Breast epithelium (tissue), 4 donors: ENCODE measurements at places on chromosomes 7 and 10. TPM values are rescaled to one million over a fixed set of nuclear protein-coding genes. Genes with fewer than 3 reads are reported as not detected.

- no peak for DNase-seq
Observed at GRCh38 chr7:135653340-135654080, 8.8 kb upstream of the STMP1 start.

GRCh38 chr10:122514045-122514840, 46.3 kb upstream of the DMBT1 start:
- DNase-seq = no peak

- DNase-seq = no peak
Observed at GRCh38 chr7:116258734-116259133, 48.4 kb downstream of the TES start.

DNA sequence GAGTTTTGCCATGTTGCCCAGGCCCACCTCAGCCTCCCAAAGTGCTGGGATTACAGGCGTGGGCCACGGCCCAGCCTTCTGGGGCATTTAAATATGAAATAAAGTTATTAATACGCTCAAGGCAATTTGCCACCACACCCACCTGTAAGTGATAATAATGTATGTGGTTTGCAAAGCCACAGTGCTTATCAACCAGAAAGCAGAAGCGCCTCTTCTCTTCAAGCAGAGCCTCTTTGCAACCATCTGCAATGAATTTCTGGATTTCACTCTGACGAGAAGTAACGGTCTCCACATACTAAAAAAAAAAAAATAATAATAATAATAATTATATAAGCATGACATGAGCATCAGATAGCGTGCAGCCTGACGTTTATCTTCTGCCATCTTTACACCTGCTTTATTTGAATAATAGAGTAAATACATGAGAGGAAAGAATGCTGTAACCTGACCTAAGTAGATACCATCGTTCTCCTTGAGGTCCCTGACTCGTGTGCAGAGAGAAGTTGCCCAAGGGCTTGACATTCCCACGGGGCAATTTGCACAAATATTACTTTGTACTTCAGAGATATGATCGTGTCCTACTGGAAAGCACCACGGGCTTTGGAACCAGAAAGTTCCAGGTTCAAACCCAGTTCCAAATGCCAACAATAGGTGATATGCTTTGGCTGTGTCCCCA, 34.0 kb downstream of the BRI3 start:
- DNase-seq = no peak

DNA sequence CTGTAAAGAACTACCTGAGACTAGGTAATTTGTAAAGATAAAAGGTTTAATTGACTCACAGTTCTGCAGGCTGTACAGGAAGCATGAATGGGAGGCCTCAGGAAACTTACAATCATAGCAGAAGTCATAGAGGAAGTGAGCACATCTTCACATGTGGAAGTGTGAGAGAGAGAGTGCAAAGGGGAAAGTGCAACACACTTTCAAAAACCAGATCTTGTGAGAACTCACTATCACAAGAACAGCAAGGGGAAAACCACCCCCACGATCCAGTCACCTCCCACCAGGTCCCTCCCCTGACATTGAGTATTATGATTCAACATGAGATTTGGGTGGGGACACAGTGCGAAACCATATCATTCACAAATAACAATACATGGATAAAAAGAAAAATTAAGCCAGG, 24.5 kb downstream of the AVL9 start:
- no peak for DNase-seq

DNA sequence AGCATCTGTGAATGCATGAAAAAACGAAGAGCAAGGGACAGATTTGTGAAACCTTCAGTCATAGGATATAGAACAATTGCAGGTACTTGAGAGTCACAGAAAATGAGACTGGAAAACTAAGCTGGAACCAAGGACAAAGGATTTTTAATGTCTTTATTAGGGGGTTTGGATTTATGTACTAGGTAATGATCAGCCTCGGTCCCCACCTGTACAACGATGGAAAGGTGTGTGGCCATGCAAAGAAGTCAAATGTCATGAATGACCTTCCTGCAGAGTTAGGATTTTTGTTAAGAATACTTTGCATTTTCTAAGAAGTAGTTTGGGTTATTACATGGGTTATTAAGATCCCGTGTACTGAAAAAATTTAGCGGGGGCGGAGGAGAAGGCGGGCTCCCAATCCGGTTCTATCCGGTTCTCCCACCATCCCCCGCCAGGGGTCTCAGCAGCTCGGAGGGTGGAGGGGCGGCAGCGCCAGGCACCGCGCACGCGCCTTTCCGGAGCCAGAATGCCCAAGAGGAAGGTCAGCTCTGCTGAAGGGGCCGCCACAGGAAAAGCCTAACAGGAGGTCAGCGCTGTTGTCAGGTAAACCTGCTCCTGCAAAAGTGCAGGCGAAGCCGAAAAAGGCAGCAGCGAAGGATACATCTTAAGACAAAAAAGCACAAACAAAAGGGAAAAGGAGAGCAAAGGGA, 327.5 kb upstream of the PLXDC2 start:
- DNase-seq = no peak

- DNase-seq = no peak
Observed at GRCh38 chr7:157388301-157388700, 51.5 kb downstream of the DNAJB6 start.

DNA sequence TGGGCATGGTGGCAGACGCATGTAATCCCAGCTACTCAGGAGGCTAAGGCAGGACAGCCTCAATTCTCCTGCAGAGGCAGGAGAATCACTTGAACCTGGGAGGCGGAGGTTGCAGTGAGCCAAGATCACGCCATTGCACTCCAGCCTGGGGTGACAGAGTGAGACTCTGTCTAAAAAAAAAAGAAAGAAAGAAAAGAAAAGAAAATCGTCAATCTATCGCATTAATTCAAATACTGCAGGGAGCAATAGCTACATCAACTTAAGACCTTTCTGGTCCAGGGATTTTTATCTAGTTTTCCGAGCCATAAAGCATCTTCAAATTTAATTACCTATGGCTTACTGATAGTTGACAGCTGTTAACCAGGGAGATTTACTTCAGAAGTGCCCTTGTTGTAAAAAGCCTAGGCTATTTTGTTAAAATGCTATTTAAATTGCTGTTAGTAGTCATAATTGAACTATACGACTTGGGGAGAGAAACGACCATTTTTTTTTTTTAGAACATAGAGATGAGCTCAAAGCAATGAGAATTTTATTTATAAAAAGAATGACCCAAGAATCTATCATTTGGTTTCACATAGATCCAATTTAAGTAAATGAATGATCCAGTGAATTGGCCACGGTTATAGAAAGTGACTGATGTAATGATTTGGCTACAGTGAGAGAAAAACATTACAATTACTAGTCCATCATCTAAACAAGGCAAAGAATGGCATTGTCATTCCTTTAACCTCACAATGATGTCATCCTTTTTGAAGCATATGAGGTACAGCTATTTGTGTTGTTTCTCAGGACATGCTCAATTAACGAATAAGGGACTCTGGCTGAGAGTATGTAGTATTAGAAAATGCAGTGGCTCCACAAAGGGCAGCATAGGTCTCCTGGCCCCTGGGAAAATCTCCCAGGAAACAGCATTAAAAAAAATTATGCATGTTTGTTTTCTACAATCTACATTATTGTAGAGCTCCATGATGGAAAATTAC, 85.3 kb downstream of the SEMA3C start:
- no peak for DNase-seq

GRCh38 chr10:112429147-112429546, 17.6 kb downstream of the ZDHHC6 start:
- DNase-seq = no peak

- DNase-seq = no peak
Observed at GRCh38 chr7:55962014-55962413, 2.4 kb upstream of the NIPSNAP2 start.

GRCh38 chr10:49559476-49559875, 20.6 kb upstream of the ERCC6 start:
- DNase-seq = no peak

- DNase-seq = no peak
Observed at GRCh38 chr7:20577441-20578071, 37.9 kb upstream of the ABCB5 start.

Gene ASB10
- not detected for total RNA-seq

Gene THSD7A
- total RNA-seq = 4.0 TPM

Gene CUZD1
- total RNA-seq = 1.8 TPM

Gene GPRIN2
- 6.9 TPM for total RNA-seq

Gene MYO1G
- total RNA-seq = 2.2 TPM

Gene CWF19L1
- 31.2 TPM for total RNA-seq

Gene CALCR
- total RNA-seq = 0.80 TPM

Gene RADIL
- total RNA-seq = 4.4 TPM

Gene DPCD
- 24.7 TPM for total RNA-seq

Gene OR9A2
- 1.2 TPM for total RNA-seq

Gene CPA2
- not detected for total RNA-seq
